ENCODE measurements at places on chromosomes 1 and 21.
A peak's percentile ranks its signal among the peaks of the same experiment; 100 is the strongest.

- no peak for DNase-seq
Measured at GRCh38 chr1:87560601-87561360, 232.1 kb downstream of the LMO4 start.

DNA sequence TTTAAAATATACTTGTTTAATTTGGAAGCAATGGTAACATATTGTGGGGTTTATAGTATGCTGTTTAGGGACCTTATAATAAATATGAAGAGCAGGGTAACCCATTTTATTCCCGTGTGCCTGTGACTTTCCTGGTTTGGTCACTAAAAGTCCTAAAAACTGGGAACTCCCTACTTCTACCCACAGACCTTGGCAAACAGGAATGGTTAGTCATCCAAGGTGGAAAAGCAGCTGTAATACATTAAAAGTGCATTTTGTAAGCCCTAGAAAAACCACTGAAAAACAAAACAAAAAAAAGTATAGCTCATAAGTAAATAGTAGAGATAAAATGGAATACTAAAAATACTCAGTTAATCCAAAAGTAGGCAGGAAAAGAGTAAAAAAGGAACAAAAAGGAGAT lies 538.9 kb downstream of the LMO4 start:
- no peak for DNase-seq

DNA sequence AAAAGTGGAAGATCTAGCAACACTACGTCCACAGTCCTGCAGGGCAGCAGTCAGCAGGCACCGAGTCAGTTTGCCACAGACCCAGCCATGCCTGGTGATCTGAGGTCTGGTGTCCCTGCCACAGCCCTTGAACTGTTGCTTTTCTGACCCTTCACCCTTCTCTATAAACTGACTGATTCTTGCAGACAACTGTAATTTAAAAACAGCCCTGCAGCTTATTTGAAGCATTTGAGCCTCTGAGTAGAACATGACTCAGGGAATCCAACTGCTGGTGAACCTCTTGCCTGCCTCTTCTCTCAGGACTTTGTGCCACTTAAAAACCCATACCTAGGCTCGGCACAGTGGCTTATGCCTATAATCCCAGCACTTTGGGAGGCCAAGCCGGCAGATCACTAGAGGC lies 107.2 kb downstream of the EDEM3 start:
- no peak for DNase-seq

- no peak for DNase-seq
Measured at GRCh38 chr1:41738475-41738874, 180.2 kb downstream of the HIVEP3 start.

DNA sequence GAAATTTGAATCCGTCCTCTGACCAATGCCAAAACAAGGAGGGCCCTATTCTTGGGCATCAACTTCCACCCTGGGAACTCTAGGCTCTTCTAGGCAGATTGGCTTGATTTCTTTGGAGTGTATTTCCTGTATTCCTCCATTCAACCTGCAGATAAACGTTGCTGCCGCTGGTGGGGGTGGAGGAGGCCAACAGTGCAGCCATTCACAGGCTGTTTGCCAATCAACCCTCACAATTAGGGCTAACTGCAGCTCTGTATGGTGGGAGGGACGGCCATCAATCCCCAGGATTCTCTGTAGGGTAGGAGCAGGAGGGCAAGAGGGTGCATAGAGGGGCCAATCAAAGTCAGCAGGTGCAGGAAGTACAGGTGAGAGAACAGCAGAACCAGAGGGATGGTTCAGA lies 273.1 kb upstream of the PROX1 start:
- peak; percentile 65 for DNase-seq
